ENCODE measurements at places on chromosomes 16 and 17.

GRCh38 chr16:30372725-30373124 is 1.9 kb upstream of the MYL11 start:
- no peak for DNase-seq

DNA sequence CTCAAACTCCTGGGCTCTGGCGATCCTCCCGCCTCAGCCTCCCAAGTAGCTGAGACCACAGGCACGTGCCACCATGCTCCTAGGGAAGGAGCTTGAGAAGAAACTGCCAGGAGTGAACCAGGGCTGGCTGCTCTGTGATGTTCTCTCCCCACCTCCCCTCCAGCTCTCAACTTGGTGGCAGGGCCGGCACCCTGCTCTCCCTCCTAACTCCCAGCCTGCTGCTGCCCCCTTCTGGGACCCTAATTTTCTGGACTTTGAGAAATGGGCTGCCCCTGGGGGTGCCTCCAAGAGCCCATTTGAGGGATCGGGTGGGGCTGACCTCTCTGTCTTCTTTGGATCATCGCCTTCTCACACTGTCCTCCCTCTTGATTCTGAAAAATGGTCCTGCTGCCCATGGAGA is 14.9 kb upstream of the STAT3 start:
- DNase-seq, result peak; percentile 49

GRCh38 chr16:50390914-50391716 is 22.3 kb upstream of the BRD7 start:
- no peak for DNase-seq

DNA sequence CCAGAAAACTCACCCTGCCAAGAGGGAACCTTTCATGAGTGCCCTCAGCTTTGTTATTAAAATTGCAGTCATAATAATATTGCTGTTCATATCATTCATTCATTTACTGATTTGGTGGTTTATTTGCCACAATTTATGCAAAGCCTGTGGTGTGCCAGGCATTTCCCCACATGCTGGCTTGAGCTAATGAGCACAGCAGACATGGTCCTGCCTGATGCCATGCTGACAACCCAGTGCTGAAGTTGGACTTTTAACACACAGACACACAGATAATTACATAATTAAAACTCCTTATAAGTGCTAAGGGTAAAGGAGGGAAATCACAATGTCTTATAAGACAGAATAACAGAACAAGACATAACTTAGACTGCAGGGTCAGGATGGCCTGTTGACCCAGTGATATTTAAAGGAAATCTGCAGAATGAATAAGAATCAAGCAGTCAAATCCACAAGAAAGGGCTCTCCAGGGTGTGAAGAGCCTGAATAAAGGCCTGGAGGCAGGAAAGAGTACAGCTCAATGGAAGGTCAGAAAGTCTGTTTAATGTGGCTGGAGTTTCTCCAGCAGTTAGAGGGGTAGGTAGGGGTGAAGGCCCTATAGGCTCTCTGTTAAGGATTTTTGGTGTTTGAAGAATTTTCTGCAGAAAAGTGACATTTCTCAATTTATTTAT is 196.9 kb upstream of the CDH11 start:
- no peak for DNase-seq

GRCh38 chr17:1280652-1281051 is 1.2 kb downstream of the TRARG1 start:
- no peak for DNase-seq

DNA sequence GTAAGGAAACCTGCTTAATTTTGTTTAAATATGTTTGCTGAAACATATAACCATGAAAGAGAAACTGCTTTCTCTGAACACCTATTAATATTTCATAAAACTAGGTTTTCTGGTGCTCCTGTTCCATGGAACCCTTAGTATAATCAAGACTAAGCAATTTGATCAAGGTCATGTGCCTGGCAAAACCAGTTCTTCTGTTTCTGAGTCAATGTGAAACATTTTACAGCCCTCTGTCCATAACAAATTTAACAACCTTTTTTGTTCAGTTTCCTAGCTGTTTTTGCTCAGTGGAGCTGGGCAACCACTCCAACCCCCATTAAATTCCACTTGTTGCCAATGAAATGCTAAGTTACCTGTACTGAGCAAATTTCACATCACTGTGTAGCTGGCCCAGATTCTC is 344.0 kb downstream of the CA10 start:
- no peak for DNase-seq

DNA sequence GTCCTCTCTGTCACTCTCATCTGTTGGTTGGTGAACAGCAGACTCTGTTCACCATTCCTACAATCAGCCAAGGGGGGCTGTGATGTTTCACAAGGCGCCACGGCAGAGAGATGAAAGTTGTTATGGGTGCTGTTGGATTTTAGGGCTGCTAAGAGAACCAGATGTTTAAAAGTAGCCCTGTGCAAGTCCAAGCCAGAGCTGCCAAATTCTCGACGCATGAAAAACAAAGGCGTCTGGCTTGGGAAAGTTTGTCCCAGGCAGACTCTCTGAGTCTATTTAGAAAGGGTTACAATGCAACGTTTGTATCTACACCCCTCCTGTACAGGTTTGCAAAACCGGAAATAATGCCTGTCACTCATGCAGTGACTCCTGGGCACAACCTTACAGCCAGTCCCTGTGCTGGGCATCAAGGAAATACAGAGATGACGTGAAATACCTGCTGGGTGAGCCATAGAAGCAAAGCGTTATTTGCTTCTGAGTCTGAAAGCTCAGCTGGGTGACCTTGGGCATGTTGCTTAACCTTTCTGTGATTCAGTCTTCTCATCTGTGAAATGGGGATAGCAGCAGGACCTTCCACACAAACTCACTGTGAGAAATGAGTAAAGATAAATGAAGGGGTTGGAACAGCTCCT is 74.8 kb downstream of the XYLT1 start:
- DNase-seq, result no peak

GRCh38 chr16:85921026-85921425 is 22.1 kb downstream of the IRF8 start:
- no peak for DNase-seq

DNA sequence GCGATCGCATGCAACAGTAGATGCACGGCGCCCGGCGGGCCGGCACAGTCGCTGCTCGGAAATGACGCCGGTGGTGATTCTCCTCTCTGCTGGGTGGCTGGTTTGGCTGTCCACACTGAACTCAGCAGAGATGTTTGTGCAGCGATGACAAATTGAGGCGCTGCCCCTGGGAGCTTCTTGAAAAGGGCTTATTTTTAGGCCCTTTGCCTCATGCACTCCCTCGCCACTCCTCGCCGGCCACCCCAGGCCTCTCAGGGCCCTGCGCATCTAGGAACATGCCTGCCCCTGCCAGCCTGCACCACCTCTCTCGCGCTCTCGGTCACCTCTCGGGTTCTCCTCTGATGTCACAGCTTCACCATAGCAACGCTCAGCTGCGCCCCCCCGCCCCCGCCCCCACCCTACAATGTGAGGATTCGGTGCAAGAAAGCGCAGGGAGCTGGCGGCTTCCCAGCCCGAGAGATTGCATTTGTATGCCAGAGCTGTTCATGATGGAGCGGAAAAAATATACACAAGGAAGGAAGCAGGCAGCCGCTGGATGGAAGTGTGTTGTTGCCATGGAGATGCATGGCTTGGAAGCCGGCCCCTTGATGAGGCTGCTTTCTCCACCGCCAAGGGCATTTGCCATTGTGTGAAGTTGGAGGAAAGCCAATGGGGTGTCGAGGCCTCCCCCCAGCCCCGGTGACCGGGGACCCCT is 81.3 kb upstream of the PLCG2 start:
- no peak for DNase-seq

DNA sequence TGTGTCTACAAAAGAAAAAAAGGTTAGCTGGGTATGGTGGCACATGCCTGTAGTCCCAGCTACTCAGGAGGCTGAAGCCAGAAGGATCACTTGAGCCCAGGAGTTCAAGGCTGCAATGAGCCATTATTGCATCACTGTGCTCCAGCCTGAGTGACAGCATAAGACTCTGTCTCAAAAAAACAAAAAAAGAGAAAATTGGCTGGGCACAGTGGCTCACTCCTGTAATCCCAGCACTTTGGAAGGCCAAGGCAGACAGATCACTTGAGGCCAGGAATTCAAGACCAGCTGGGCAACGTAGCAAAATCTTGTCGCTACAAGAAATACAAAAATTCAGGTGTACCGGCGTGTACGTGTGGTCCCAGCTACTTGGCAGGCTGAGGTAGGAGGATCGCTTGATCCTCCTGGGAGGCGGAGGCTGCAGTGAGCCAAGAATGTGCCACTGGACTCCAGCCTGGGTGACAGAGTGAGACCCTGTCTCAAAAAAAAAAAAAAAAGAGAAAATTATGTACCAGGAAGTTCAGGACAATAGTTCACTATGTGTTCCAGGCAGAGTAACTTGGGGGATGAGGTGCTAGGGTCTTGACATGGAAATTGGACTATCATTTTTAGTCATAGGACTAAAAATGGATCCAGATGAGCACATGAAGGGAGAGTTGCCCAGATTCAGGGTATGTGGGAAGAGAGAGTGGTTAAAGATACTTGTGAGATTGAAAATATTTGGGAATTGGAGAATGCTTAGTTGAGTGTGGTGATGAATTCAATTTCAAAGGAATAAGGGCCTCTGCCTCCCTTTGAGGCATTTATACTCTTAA is 11.0 kb downstream of the ALDH3A2 start:
- no peak for DNase-seq

Data from CD4-positive, alpha-beta T cell treated with Interleukin-10 for 1 hour (primary cell).